ENCODE measurements at places on chromosomes 16 and 17. TPM values are rescaled to one million over a fixed set of nuclear protein-coding genes. Genes with fewer than 3 reads are reported as not detected.

- no peak for DNase-seq
These were observed 1.6 kb upstream of the XPO6 start for GRCh38 chr16:28213396-28213795.

GRCh38 chr17:13626703-13627102, 25.0 kb upstream of the HS3ST3A1 start:
- DNase-seq: no peak

GRCh38 chr17:75693500-75694481, 26.7 kb downstream of the SAP30BP start:
- DNase-seq: no peak

Gene PPP1R9B
- 47.5 TPM for polyA plus RNA-seq

Gene NTN1
- polyA plus RNA-seq: 0.90 TPM

Gene SLC22A31
- polyA plus RNA-seq: 0.46 TPM

Gene KRTAP4-3
- not detected for polyA plus RNA-seq

Measured in renal pelvis (tissue), 12 donors.